NAMALWA (cell line): ENCODE measurements at places on chromosomes 4 and X.
A peak's percentile ranks its signal among the peaks of the same experiment; 100 is the strongest.

DNA sequence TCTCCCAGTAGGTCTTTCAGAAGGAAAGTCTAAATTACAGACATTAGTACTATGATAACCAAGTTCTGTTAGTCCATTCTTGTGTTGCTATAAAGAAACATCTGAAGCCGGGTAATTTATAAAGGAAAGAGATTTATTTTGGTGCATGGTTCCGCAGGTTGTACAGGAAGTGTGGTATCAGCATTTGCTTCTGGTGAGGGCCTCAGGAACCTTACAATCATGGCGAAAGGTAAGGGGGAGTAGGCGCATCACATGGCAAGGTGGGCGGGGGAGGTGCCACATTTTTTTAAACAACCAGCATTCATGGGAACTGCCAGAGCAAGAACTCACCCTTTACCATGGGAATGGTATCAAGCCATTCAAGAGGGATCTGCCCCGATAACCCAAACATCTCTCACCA, 26.2 kb upstream of the USP46 start:
- DNase-seq: no peak

DNA sequence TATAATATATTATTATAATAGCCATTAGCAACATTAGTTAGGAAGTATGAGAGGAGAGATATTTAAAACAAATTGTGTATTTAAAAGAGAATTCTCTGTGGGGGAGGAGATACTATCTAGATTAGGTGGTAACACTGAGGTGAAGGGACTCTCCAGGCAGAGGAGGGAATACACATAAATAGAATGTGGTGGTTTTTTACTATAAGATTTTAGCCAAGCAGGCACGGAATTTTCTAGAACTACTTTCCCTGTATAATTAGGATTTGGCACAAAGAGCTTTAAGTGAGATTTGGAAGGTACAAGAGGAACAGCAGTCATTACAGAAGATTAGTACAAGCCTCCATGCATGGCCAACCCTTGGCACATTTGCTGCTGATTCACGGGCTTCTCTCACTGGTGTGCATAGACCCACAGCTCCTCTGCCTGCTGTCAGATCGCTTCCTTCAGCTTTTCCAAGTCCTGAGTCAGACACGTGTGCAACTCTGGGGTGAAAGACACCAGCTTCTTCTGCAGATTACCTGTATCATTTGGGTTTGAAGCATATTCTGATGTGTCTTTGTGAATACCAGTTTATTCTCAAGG, 685.5 kb downstream of the KCTD8 start:
- DNase-seq: peak; percentile 56

DNA sequence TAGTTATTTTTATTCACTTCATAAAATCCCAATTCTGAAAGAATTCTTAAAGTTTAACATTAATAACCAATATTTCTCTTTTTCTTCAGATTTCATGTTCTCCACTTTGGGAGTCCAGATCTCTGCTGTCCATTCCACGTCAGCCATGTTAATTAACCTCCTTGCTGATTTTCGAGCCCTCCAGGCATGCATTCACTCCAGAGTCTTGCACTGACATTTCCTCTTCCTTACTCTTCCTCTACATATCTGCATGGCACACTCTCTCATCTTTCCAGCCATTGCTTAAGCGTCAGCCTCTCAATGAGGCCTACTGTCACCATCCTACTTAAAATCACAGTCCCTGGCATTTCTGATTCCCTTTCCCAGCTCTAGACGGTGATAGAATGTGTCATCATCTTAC, 144.8 kb downstream of the MAD2L1 start:
- no peak for DNase-seq

GRCh38 chrX:130594453-130594916, 192.7 kb downstream of the RBMX2 start:
- no peak for DNase-seq

DNA sequence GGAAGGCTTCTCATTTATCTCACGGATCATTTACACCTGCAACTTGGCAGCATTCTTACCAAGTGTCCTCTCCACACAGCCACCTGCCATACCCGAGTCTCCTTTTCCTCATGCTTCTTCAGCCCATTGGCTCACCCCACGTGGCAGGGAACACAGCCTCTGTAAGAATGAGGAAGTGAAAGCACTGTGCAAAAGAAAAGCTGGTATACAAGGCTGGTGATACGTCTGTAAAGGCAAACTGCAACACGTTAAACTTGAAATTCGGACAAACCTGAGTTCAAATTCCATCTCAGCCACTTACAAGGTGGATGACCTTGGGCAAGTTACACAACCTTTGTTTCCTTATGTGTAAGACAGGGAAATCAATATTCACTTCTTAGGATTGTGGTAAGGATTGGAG, 164.0 kb upstream of the RASGEF1B start:
- DNase-seq: peak; percentile 98

- DNase-seq: no peak
These were observed 361.8 kb downstream of the FAT4 start for GRCh38 chr4:125676583-125676982.

GRCh38 chr4:145423017-145423708, 58.5 kb upstream of the SMAD1 start:
- DNase-seq: no peak

DNA sequence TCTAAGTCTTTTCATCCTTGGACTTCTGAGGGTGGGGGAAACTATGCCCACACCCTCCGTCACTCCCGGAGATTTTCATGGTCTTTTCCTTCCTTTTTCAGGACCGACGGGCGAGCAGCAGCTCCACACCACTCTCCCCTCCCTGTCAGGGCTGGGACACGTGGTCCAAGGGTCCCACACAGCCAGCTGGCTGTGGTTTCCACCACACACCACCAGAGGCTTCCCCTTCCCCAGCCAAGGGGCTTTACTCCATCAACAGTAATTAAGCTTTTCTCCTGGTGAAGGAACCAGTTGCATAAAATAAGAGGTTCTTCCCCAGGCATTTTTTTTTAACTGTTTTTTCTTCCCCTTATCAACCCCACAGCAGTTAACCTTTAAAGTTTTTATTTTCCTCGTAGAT, 453.9 kb downstream of the GPAT3 start:
- DNase-seq: no peak

GRCh38 chr4:104064646-104065577, 345.1 kb upstream of the TACR3 start:
- peak; percentile 56 for DNase-seq
